ENCODE measurements at places on chromosomes 3 and 15.

- DNase-seq, result no peak
Observed at GRCh38 chr3:184771301-184772127, 40.5 kb upstream of the VPS8 start.

DNA sequence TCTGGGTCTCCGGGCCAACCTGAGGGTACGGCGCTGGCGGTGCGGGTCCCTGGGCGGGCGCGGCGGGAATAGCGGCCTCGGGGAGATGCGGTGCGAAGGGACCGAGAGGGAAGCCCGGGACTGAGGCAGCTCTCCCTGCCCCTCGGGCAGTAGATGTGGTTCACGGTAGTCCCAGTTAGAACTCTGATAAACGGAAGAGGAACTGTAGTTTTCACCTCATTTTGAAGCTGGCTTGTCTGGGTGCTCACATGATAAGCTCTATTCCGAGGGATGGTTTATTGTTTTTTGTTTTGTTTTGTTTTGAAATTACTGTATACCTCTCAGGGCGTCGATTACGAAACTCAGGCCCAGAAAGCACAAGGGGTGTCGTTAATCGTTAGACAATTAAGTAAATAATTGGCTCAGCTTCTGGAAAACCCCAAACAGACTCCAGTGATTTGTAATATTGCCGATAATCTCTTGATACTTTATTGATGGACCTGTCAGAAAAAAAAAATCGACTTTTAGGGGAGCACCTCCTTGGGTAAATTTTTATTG, 413 bp downstream of the NUSAP1 start:
- no peak for DNase-seq

DNA sequence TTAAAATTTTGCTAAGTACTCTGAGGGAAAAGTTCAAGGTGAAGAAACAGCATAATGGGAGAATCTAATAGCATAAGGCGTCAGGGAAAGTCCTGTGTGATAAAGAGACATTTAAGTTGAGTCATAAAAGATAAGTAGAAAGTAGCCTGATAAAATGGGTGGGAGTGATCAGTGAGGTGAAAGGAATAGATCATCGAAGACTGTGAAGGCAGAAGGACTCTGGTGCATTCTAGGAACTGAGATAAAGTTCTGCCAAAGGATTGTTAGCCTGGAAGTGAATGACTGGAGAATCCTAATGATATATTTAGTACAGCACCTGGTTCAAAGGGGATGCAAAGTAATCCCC, 149.9 kb downstream of the CFAP20DC start:
- no peak for DNase-seq

- no peak for DNase-seq
Observed at GRCh38 chr3:112354642-112355306, 21.8 kb downstream of the CD200 start.

- DNase-seq, result no peak
Observed at GRCh38 chr3:129409541-129409940, 18.9 kb downstream of the EFCAB12 start.

DNA sequence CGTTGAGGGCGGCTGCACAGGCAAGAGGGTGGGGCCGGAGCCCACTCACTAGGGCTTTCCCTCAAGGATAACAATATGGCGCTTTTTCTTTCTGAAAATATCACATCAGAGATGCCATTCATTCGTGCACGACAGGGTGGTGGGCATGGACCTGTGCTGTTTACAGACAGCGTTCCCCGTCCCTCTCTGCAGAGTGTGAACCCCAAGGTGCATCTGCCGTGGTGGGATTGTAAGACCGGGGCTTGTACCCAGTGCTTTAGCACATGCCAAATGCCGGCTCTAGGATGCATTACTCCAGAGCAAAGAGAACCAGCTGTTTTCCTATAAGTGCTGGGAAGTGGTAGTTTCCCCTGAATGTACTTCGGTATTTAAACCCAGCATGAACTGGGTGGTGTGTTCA, 37.0 kb downstream of the CHDH start:
- DNase-seq, result no peak

DNA sequence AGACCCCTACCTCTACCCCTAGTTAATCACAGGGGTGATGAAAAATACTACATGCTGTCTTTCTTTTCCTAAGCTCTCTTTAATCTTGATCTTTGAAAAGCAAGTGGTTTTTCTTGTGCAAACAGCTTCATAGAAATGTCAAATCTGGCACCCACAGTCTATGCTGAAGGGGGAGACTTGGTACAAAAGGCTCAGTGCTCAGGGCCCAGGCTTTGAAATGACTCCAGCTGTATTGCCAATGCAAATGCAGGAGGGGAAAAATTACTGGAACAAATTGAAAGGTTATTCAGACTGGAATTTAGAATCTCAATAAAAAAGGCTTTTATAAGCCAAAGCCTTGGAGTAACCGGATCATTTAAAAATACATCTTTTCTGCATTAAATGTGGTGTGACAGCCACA, 223.9 kb downstream of the LRTM1 start:
- no peak for DNase-seq

DNA sequence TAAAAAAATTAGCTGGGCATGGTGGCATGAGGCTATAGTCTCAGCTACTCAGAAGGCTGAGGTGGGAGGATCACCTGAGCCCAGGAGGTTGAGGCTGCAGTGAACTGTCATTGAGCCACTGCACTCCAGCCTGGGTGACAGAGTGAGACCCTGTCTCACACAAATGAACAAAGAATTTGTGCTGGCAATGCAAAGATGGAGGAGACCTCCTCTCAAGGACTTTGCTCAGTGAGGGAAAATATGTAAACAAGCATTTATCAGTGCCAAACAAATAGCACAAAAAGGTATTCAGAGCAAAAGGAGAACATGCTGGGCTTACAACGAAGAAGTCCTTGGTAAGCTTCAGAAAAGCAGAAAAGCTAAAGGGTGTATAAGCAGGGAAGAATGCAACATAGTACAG, 113.1 kb upstream of the UMPS start:
- DNase-seq, result no peak

DNA sequence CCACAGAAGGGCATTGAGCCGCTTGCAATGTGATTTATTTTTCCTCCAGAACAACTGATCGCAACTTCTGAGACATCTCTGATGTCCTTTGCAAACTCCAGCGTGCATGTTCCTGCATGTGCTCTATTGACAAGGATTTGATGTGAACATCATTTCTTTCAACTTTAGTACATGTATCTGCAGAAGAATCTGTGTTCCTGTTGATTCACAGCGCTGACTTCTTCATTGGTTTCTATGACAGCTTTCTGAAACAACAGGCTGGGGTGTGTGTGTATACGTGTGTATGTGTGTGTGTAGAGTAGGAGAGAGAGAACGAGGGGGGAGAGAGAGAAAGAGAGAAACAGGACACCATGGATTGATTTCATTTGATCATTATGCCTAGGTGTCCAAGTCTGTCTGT, 56.7 kb upstream of the CMTM8 start:
- no peak for DNase-seq

- no peak for DNase-seq
Observed at GRCh38 chr3:149453140-149453805, 21.2 kb upstream of the TM4SF4 start.

- DNase-seq, result no peak
Observed at GRCh38 chr3:119257654-119258410, 17.2 kb upstream of the B4GALT4 start.

DNA sequence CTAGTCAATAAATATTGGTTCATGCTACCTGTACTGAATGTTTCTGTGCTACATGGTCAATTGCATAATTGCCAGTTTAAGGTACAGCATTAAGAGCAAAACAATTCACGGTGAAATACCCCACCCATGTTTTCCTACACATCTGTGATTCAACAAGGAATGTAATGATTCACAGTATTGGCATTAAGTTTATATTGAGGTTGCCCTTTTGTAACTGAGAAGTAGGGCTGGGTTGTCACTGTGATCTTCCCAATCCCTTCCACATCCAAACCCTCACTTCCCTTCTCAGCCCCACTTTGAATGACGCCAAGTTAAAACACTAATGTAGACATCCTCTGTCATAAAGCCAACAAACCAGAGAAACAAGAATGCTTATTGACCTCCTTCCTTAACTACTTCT, 112.0 kb upstream of the TJP1 start:
- DNase-seq, result peak; percentile 83

GRCh38 chr15:99721896-99722295, 11.3 kb downstream of the LYSMD4 start:
- no peak for DNase-seq

GRCh38 chr3:99883693-99884092, 66.0 kb downstream of the CMSS1 start:
- no peak for DNase-seq

DNA sequence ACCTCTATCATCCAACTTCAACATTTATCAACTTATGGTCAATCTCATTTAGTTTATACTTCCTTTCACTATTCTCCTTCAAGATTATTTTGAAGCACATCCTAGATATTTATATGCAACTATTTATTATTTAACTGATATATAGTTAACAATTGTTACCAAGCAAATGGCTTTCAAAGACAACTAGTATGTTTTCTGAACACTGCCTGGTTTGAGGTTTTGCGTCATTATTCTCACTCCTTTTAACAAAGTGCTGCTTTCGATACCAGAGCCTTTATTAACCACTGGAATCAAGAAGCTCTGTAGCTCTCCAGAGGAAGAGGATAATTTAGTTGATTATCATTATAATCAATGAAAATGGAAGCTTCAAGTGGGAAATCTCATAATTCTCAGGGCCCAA, 19.6 kb downstream of the ZIC1 start:
- DNase-seq, result no peak

DNA sequence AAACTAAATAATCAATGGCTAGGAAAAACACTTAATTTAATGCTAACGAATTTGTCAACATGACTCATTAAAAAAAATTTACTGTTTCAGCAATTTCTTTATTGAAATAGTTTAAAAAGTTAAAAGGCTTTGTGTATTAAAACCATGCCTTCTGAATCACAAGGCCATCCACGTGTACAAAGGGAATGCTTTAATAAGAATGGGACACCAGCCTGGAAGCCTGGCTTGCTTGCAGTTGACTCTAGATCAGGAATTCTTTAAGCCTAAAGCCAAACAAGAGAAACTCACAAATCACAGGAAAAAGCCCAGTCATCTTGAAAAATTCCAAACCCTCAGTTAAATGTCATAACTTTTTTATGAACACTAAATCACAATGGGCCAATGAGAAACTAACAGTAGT, 137.6 kb downstream of the PEAK1 start:
- peak; percentile 29 for DNase-seq

GRCh38 chr15:68415501-68416157, 16.3 kb downstream of the ITGA11 start:
- DNase-seq, result no peak

- DNase-seq, result no peak
Observed at GRCh38 chr3:194465246-194465645, 21.6 kb downstream of the ATP13A3 start.

- no peak for DNase-seq
Observed at GRCh38 chr3:184099806-184100686, 3.2 kb downstream of the HTR3E start.

GRCh38 chr15:80609091-80609490, 86.0 kb upstream of the ABHD17C start:
- no peak for DNase-seq

- peak; percentile 15 for DNase-seq
Observed at GRCh38 chr15:52018244-52018643, 775 bp upstream of the MAPK6 start.

GRCh38 chr3:188156056-188156455, 2.1 kb downstream of the LPP start:
- DNase-seq, result no peak

DNA sequence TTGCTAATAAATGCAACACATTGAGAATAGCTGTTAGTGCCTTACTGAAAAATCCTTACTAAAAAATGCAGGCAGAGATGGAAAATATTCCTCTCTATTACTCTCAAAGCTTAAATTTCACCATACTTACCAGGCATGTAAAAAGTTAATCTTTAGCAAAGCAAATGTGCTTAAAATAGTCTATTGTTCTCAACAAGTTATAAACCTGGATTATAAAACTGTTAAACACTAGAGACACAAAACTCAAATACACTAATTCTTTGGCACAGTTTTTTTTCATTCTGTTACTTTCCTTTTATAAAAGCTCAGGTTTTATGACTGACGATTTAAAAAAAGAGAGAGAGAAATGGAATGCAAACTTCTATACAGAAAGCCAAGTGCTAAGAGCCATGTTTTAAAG, 119.8 kb downstream of the THRB start:
- DNase-seq, result no peak

- DNase-seq, result no peak
Observed at GRCh38 chr3:42176242-42177034, 85.3 kb downstream of the TRAK1 start.

DNA sequence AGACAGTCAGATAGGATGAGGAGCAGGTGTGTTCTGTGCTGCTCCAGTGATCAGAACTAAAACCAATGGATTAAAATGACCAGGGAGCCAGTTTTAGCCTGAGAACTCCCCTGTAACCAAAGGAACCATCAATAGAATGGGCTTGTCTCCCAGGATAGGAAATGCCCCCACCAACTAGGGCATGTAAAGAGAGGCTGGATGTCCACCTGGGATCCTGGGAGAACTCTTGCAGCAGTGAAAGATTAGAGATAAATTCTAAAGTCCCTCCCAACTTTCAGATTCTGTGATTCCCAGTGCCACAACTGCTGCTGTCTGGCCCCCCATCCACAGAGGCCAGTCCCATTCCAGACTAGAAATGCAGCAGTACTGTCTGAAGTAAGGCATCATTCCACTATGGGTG, 33.8 kb downstream of the HDC start:
- no peak for DNase-seq

DNA sequence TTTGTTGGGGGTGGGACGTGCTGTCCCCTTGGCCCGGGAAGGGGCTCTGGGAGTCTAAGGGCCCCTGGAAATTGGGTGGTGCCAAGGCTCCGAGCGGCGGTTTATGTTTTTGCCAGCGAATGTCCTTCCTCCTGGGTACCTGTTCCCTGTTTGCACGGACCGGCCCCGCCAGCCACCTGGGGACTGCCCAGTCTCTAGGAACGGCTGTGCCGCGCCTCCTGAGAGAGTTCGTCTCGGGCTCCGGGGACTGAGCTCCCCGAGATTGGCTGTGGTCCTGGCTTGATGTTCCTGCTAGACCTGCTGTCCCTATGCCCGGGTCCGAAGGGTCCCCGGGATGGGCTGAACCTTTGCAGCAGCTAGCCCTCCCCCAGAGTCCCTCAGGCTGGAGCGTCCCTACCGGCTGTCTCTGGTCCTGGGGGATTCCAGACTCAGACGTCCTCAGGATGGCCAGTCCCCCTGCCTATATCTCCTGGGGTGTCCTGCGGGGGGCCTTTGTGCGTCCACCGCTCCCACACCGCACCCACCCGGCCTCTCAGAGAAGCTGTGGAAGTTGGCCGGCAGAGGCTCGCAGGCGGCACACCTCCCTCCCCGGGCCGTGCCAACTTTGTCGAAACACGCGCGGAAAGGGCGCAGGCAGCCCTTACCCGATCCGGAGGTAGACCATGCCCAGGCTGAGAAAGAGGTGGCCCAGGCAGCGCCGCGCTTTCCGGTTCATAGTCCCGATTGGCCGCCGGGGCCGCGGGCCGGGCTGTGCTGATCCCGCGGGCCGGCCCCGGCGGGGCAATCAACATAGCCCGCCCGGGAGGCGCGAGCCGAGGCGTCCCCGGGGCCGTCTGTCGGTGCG, 547 bp downstream of the WNT7A start:
- DNase-seq, result no peak

DNA sequence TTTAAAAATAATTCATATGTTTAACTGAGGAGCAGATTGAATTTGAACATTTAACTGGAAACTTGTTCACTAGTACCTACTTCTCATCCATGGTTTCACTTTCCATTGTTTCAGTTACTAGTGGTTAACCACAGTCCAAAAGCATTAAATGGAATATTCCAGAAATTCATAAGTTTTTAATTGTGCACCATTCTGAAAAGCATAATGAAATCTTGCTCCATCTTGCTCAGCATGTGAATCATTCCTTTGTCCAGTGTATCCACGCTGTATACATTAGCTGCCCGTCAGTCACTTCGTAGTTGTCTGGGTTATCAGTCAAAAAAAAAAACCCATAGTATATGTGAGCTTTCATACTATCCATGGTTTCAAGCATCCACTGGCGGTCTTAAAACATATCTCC, 217.6 kb downstream of the TPRG1 start:
- no peak for DNase-seq

Measured in HS-27A (cell line).